Pancreas (tissue), 10 donors: ENCODE measurements at places on chromosomes 6 and 20. TPM values are rescaled to one million over a fixed set of nuclear protein-coding genes. Genes with fewer than 3 reads are reported as not detected.

MRPS18B gene
- 41.1 TPM for polyA plus RNA-seq

JPH2 gene
- 1.1 TPM for polyA plus RNA-seq

C6orf52 gene
- polyA plus RNA-seq, result 0.80 TPM

SASH1 gene
- 5.1 TPM for polyA plus RNA-seq

EEF1A2 gene
- 86.9 TPM for polyA plus RNA-seq

GSTA2 gene
- 30.4 TPM for polyA plus RNA-seq

KCNB1 gene
- polyA plus RNA-seq, result 0.30 TPM

COL9A1 gene
- polyA plus RNA-seq, result 0.27 TPM

MUC21 gene
- polyA plus RNA-seq, result 0.23 TPM

DEFB113 gene
- not detected for polyA plus RNA-seq

CALHM4 gene
- polyA plus RNA-seq, result not detected

PNPLA1 gene
- polyA plus RNA-seq, result not detected

SMOC2 gene
- polyA plus RNA-seq, result 7.1 TPM

CCR6 gene
- 0.08 TPM for polyA plus RNA-seq

SLC22A7 gene
- not detected for polyA plus RNA-seq

PRKN gene
- 7.2 TPM for polyA plus RNA-seq

IL17A gene
- not detected for polyA plus RNA-seq

FAXC gene
- polyA plus RNA-seq, result 6.3 TPM

PLTP gene
- polyA plus RNA-seq, result 35.5 TPM

GCNT2 gene
- polyA plus RNA-seq, result 0.91 TPM

BICRAL gene
- polyA plus RNA-seq, result 2.9 TPM

PAX1 gene
- not detected for polyA plus RNA-seq

NDUFAF4 gene
- polyA plus RNA-seq, result 17.0 TPM

RSPH9 gene
- 0.08 TPM for polyA plus RNA-seq

FAM83B gene
- polyA plus RNA-seq, result 0.80 TPM

KIFC1 gene
- polyA plus RNA-seq, result 0.42 TPM
